Esophagus squamous epithelium (tissue), 5 donors: ENCODE measurements at places on chromosomes 6 and 20.

GRCh38 chr20:18611492-18611891 lies 23.6 kb downstream of the DTD1 start:
- DNase-seq: no peak

- no peak for DNase-seq
These were observed 92.4 kb upstream of the SLC24A3 start for GRCh38 chr20:19120011-19120410.

DNA sequence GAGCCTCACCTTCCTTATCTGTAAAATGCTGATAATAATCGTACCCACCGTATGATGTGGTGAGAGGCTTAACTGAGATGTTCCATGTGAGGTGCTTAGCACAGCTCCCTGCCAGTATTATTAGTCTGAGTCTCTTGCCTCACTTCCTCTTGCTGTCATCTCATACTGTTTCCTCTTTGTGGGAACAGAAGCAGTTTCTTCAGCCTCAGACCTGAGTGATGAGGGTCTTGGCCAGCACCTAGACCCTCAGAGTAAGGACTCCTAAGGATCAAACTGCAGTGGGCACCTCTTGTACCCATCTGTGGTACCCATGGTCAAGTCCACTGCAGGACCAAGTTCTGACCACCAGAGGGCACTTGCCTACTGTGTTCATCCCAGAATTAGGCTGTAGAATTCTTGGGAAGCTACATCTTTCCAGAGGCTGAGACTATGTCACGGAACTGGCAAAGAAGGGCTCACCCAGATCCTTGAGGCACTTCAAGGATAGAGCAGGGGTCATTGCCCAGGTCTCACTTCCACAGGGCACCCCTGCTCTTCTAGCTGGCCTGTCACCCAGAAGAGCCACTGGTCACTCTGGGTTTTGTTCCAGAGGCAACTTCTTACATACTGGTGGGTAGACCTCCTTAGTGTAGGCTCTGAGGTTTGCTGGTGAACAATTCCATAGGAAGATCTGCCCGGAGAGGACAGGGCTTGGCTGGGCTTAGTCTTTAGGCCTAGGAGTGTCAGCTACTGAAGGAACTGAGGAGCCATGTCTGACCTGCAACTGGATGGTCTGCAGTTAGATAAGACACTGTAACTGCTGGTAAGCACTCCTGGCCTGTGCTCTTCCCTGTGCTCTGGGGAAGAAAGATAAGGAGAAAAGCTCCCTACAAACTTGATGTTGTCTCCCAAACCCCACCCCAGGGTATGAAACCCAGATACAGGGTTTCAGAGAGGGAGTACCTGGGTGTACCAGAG lies 20.6 kb upstream of the SGK2 start:
- no peak for DNase-seq

DNA sequence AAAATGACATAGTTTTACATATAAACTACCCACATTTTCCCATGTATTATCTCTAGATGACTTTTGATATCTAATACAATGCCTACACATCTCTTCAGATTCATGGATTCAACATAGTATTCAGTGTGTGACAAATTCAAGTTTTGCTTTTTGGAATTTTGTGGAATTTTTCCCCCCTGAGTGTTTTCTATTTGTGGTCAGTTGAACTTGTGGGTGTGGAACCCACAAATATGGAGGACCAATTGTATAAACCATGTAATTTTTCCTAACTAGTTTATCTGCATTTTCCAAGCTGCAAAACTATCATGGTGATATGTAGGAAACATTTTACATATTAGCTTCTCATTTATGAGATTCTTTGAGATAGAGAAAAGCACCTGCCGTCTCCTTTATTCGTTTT lies 374.3 kb upstream of the SOX4 start:
- DNase-seq: no peak

DNA sequence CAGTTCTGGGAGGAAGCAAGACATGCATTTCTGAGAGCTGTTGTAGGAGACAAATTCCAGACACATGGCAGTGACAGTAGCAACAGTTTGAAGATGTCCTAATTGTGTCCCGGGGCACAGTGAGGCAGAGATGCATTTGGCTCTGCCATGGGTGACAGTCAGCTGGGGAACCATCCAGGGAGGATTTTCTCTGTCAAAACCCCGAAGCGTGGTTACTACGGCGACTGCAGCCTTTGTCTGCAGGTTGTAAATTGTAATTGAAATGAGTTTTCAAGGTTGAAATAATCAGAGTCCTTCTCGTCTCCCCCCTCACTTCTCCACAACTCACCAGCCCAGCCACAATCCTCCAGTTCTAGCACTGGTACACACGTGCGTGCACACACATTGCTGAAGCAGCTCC lies 100.1 kb downstream of the GRM4 start:
- DNase-seq: no peak

DNA sequence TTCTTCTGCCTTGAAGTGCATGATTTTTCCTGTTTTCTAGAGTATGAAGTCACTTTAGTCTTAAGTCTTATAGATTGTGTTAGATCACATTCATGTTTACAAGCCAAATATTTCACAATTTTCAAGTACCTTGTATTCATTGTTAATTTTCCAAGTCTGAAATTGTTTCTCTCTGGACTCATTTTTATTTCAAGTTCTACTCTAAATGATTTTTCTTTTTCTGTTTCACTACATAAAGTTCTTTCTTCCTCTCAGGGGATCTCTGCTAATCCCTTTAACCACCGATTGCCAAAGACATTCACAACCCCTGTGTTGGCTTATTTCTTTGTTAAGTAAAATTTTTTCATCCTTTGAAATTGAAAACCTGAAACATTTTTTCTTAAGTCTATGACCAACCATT lies 805.7 kb downstream of the KIF16B start:
- no peak for DNase-seq

- no peak for DNase-seq
These were observed 14.7 kb upstream of the SRC start for GRCh38 chr20:37331060-37331857.

GRCh38 chr20:49381558-49382493 lies 100.6 kb downstream of the KCNB1 start:
- no peak for DNase-seq

DNA sequence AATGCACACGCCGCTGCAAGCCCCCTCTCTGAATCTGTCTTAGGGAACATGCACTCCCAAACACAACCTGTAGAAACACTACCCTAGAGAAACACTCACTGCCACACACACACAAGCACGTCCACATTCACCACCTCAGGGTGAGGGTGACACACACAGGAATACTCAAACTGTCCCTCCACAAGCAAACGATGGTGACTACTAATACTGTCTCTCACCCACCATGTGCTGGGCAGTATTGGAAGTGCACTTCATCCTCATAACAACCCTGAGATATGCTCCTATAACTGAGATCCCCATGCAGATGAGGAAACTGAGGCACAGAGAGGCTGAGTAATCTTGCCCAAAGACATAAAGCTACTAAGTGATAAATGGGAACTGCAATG lies 55.0 kb downstream of the ATP9A start:
- no peak for DNase-seq

- no peak for DNase-seq
These were observed 82.3 kb downstream of the PHACTR3 start for GRCh38 chr20:59686404-59687346.

- no peak for DNase-seq
These were observed 40.6 kb downstream of the HLA-DPB1 start for GRCh38 chr6:33116417-33116816.
